Germinal center (tissue), 1 donor: ENCODE measurements at places on chromosomes 6 and 20.

- no peak for DNase-seq
Observed at GRCh38 chr6:74439123-74439811, 743.3 kb downstream of the CD109 start.

GRCh38 chr6:81988446-81988845 is 236.0 kb upstream of the TENT5A start:
- DNase-seq = no peak

DNA sequence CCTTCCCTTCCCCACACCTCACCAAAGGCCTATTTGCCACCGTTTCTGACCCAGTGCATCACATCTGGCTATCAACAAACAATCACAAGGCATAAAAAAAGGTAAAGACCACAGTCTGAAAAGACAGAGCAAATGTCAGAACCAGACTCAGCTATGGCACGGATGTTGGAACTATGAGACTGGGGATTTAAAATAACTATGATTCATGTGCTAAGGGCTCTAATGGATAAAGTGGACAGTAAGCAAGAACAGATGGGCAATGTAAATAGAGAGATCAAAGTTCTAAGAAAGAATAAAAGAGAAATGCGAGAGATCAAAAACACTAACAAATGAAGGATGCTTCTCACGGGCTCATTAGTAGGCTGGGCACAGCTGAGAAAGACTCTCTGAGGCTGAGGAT is 99.5 kb downstream of the LAMP5 start:
- DNase-seq = no peak

- DNase-seq = no peak
Observed at GRCh38 chr6:167965592-167966539, 31.6 kb upstream of the KIF25 start.

DNA sequence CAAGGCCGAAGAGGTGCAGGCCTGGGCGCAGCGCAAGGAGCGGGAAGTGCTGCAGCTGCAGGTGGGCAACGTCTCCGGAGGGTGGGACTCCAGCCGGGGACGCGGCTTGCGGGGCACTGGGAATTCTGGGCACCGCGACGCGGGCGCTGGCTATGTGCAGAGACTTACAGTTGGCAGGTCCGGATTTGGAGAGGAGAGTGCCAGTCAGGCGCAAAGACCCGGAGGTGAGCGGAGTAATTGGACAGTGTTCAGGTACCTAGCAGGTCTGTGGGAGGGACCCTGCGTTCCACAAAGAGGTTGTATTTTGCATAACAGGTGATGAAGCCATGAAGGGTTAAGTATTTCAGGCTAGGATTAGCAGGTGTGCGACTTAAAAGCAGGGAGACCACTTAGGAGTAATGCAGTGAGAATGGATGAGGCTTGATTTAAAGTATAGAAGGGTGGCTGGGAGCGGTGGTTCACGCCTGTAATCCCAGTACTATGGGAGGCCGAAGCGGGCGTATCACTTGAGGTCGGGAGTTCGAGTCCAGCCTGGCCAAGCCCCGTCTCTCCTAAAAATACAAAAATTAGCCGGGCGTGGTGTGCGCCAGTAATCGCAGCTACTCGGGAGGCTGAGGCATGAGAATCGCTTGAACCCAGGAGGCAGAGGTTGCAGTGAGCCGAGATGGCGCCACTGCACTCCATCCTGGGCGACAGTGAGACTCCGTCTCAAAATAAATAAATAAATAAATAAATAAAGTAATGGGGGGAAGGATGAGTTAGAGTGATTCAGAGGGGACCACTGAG is 1.0 kb downstream of the MRPS26 start:
- DNase-seq = peak; percentile 14

- peak; percentile 49 for DNase-seq
Observed at GRCh38 chr6:33914645-33915044, 110.8 kb upstream of the MLN start.

DNA sequence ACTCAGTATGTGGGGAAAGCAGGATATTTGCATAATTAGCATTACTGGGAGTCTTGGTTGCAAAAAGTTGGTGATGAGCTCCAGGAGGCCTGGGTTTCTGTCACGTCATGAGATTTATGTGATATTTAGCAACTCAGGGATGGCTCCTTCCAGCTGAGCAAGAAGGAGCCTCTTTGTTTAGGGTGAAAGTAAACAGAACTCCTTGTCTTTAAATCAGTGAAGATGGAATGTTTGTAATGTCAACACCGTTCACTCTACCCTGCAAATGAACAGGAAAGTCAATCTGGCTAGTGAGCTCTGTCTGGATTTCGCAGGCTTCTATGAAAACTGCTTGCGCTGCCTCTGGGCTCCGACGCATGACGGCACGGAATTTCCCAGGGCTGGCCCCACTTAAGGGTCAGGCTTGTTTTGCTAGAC is 86.9 kb downstream of the PXDC1 start:
- DNase-seq = no peak

GRCh38 chr6:34055223-34055933 is 90.5 kb downstream of the GRM4 start:
- peak; percentile 77 for DNase-seq

DNA sequence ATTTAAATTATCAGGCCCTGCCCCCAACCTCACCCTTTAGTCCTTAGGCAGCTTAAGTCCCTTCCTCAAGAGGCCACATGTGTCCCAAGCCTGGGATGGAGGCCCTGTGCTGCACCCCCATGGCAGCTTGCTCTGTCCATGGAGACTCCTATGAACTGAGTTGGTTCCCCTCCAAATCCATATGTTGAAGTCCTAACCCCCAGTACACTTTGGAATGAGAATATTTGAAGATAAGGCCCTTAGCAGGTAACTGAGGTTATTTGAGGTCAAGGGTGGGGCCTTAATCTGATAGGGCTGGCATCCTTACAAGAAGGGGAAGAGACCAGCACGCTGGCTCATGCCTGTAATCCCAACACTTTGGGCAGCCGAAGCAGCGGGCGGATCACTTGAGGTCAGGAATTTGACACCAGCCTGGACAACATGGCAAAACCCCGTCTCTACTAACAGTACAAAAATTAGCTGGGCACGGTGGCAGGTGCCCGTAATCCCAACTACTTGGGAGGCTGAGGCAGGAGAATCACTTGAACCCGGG is 6.7 kb upstream of the BEND3 start:
- no peak for DNase-seq

- no peak for DNase-seq
Observed at GRCh38 chr20:35398660-35399144, 13.1 kb downstream of the UQCC1 start.

DNA sequence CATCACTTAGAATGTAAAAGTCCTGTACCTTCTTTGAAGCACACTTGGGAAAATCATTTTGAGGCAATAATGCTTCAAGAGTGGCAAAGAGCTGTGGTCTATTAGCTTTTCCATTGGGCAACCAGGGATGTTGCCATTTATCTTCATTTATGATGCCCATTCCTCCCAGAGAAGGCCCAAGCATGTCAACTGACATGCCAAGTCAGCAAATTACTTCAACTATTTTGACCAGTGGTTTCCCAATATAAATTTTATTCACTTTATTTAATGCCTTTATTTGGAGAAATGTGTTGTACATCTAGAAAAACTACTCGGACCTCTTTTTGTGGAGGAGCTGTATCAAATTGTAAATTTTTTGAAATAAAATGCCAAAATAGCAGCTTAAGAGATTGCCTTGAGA is 164.1 kb upstream of the PCSK2 start:
- DNase-seq = no peak

GRCh38 chr6:65852369-65852852 is 145.4 kb upstream of the EYS start:
- no peak for DNase-seq

GRCh38 chr6:128024046-128024445 is 123.2 kb upstream of the THEMIS start:
- DNase-seq = no peak

GRCh38 chr6:83514866-83515466 is 2.6 kb downstream of the PRSS35 start:
- DNase-seq = peak; percentile 10

DNA sequence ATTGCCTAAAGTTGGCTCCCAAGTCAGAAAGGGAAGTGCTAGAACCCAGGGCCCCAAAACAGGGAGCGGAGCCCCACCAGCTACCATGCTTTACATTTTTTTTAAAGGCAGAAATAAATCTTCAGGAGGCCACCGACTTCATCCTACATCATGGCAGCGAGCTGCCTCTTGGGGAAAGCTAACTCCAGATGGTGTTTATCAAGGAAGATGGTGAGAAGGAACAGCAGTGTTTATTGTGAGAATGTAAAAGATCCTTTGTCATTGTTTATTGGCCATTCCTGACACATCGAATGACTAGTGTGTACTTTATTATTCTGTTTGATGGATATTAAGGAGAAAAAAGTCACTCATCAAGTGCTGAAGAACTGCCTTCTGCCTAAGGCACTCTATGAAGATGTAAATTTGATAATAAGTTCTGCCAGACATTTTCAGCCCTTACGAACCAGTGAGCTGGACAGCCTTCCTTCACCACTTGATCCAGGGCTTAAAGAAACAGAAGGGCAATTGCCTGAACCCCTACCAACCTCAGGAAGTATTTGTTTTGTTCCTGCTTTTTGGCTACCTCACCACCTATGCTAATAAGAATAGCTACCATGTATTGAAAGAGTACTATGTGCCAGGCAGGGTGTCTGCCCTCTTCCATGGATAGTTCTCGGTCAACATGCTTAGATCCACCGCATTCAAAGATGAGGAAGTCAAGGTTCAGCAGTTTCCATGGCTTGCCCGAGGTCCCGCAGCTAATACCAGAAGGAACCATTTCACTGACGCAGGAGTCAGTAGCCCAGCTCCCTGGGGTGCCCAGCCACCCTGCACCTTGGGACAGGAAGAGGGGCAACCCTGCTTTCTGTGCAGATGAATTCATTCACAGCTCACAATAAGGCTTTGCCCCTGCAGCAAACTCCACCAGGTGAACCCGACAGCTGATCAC is 194.7 kb upstream of the RREB1 start:
- no peak for DNase-seq

DNA sequence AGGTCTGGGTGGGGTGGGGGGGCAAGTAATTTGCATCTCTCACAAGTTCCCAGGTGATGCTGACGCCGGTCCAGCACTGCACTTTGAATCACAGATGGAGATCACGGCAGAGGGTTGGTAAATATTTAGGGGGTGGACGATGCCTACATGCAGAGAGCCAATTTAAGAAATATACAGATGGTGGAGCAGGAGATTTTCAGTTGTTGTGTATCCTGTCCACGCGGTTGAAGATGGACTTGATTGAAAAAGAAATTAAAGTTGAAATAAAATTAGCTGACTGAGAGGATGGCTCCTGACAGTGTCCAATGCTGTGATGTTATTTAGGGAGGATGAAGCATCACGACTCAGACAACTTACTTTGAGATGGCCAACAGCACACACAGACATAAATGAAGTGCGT is 74.6 kb downstream of the PHACTR3 start:
- no peak for DNase-seq

- DNase-seq = no peak
Observed at GRCh38 chr20:36666181-36666740, 20.3 kb upstream of the SLA2 start.

- no peak for DNase-seq
Observed at GRCh38 chr6:112874881-112875280, 527.8 kb downstream of the RFPL4B start.

- no peak for DNase-seq
Observed at GRCh38 chr20:48734104-48734749, 93.6 kb downstream of the PREX1 start.

DNA sequence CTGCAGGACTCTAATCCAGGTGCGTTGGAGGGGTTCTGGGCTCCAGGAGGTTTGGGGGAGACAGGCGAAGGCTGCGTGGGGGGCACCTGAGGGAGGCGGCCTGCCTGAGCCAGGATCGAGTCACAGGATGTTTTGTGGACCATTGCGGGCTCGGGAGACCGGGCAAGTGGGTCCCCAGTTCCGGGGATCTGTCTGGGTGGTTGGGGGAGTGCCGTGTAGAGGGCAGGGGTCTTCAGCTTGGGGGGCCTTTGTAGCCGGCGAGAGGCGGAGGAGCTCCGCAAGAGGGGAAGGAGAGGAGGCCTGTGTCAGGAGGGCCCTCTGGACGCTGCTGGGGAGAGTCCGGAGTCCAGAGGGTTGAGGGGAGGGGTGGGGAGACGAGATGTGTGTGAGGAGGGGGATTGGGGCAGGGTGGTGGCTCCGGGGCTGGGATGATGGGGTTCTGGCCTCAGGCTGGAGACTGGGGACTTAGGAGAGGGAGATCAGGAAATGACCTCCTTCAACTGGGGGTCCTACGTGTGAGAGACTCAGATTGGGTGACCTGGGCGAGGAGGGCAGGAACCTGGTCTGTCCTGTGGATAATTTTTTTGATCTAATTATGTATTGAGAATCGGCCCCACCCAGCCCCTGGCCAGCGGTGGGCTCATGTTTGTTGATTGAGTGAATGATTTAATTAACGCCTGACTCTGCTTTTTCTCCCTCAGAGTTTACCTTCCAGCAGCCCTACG is 505 bp downstream of the SNAI1 start:
- peak; percentile 27 for DNase-seq

- no peak for DNase-seq
Observed at GRCh38 chr6:30685157-30686008, 1.1 kb downstream of the PPP1R18 start.

- DNase-seq = peak; percentile 47
Observed at GRCh38 chr20:17533396-17533795, 2.2 kb upstream of the BFSP1 start.
